ENCODE measurements at places on chromosomes 16 and 17.

DNA sequence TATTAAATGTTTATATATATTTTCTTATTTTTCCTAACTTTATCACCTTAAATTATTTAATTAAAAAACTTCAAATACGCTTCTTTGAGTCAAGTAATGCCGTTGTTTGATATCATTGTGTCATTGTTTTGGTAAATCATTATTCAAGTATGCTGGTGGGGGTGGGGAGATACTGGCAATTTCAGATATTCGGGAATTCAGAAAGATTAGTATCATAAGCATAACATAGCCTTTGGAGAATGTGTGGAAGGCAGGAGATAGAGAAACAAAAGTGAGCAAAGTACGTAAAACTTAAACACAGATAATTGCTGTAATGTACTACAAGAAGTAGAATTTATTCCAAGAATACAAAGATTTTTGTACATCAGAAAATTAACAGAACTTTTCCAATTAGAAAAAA, 49.8 kb downstream of the TANC2 start:
- DNase-seq, result no peak

GRCh38 chr16:15897121-15897780, 8.8 kb upstream of the CEP20 start:
- DNase-seq, result no peak

DNA sequence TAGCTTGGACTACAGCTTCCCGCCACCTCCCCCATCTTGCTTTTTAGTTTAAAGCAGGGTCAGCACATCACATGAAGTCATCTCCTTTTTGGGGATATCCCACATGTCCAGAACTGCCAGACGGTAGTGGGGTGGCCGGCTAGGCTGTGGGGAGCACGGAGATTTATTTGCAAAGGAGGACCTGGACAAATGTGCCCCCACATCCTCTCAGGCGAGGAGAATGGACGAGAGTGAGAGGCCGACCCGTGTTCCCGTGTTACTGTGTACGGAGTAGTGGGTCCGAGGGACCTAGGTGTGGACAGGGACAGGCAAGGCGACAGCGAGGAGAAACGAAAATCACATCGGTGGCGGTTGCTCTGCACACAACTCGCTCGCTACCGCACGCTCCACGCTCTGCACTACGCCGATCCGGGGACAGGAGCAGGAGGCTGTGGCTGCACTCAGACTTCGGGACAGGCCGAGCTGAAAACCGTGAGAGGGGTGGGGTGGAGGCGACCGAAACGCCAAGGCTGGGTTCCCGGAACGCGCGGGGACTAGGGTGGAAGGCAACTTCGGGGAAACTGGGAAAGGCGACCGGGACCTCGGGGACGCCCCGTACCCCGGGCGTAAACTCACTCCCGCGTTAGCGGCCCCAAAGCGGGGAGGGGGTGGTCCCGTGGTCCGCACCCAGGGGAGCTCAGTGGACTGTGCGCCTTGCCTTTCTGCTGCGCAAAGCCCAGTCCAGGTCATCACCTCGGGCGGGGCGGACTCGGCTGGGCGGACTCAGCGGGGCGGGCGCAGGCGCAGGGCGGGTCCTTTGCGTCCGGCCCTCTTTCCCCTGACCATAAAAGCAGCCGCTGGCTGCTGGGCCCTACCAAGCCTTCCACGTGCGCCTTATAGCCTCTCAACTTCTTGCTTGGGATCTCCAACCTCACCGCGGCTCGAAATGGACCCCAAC, at the start of gene MT1A:
MT1A (plus strand) TSS at position 853 of the 937 bp plus-strand sequence; CDS start at position 926, 73 bp downstream.
- no peak for DNase-seq

- DNase-seq, result no peak
Observed at GRCh38 chr16:65406116-65406515, 284.3 kb upstream of the CDH11 start.
